ENCODE measurements at places on chromosomes 13 and 19. TPM values are rescaled to one million over a fixed set of nuclear protein-coding genes. Genes with fewer than 3 reads are reported as not detected.

ECSIT gene
- total RNA-seq: 36.8 TPM

NLRP5 gene
- total RNA-seq: not detected

FPR1 gene
- not detected for total RNA-seq

CGB2 gene
- not detected for total RNA-seq

PLD3 gene
- 228 TPM for total RNA-seq

SLC5A5 gene
- not detected for total RNA-seq

PSG5 gene
- total RNA-seq: 0.09 TPM

FKBP8 gene
- total RNA-seq: 253 TPM

ZNF714 gene
- 13.6 TPM for total RNA-seq

UNC13A gene
- under 0.01 TPM for total RNA-seq

FBXO27 gene
- 0.98 TPM for total RNA-seq
